Thoracic aorta endothelial cell (primary cell): ENCODE measurements at places on chromosomes 3 and 15. TPM values are rescaled to one million over a fixed set of nuclear protein-coding genes. Genes with fewer than 3 reads are reported as not detected.

CFAP91 gene
- 0.13 and 0.29 TPM in 2 replicates for total RNA-seq

PRSS50 gene
- not detected in 2 replicates for total RNA-seq

EXD1 gene
- total RNA-seq: not detected in 2 replicates

ANKRD34C gene
- total RNA-seq: not detected in 2 replicates
